Right ventricle myocardium inferior (tissue), 1 donor: ENCODE measurements at places on chromosomes 2 and 18.

DNA sequence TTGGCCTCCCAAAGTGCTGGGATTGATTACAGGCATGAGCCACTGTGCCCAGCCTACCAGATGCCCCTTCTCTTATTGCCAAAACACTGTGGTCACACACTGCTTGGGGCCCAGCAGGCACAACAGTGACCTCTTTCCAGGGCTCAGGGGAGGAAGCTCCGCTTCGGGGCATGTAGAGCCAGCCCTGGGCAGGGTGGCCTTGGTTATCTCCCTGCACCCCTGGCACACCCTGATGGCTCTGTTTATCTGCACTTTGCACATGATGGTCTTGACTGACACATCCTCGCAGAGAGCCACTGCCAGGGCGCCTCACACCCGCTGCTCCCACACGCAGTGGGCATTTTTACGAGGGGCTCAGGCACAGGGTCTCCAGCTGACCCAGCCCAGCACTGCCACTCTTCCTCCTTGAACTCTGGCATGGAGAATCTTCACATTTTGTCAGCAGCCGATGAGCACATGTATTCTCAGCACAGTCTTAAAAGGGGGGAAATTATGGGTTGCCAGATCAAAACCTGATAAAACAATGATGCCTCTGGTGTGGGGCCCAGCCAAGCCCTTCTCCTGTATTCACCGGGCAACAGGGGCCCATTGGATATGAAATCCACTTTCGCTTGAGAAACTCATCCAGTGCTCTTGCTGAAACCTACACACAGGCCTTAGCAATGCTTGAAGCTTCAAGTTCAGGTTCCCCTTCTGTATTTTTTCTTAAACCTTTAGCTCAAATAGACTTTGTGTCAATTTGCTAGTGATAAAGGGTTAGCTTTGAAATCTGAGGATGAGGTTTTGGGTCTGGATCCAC, 5.9 kb downstream of the GYPC start:
- no peak for DNase-seq

DNA sequence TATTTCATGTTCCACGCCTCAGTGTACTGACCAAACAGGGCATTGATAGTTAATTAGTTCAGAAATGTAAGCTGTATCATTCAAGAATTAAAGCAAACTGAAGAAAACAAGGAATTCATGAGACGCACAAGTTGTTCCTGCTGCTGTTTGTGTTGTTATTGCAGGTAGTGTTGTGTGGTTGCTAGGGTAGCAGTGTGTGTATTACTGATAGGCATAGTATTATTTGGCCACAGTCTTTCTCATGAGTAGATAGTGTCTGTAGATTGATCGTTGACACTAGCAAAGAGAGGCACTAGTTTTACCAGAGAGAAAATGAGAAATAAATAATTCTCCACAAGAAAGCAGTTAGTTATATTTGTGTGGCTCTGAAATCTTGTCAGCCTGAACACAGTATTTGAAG, 548.6 kb downstream of the LRP1B start:
- DNase-seq: no peak

GRCh38 chr2:229270551-229271410, at the start of gene PID1:
Gene PID1 (minus strand): TSS chr2:229271287. CDS start chr2:229271043, 244 bp downstream.
- DNase-seq: peak; percentile 78

DNA sequence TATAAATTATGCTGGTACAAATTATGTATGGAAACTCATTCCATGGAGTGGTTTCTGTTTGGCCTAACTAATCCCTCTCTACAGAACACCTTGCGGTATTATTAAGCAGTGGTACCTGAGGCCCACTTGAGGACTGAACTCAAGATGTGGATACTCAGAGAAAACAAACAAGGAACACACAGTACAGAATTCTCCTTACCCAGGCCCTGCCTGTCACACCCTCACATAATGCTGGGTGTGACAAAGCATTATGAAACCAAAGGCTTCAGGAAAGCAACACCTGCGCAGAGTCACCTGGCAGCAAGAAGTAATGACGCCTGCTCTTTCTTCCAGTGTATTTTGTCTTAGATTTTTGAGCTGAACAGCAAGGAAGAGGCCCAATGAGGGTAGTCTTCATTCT, 264.7 kb downstream of the PAX3 start:
- DNase-seq: no peak

DNA sequence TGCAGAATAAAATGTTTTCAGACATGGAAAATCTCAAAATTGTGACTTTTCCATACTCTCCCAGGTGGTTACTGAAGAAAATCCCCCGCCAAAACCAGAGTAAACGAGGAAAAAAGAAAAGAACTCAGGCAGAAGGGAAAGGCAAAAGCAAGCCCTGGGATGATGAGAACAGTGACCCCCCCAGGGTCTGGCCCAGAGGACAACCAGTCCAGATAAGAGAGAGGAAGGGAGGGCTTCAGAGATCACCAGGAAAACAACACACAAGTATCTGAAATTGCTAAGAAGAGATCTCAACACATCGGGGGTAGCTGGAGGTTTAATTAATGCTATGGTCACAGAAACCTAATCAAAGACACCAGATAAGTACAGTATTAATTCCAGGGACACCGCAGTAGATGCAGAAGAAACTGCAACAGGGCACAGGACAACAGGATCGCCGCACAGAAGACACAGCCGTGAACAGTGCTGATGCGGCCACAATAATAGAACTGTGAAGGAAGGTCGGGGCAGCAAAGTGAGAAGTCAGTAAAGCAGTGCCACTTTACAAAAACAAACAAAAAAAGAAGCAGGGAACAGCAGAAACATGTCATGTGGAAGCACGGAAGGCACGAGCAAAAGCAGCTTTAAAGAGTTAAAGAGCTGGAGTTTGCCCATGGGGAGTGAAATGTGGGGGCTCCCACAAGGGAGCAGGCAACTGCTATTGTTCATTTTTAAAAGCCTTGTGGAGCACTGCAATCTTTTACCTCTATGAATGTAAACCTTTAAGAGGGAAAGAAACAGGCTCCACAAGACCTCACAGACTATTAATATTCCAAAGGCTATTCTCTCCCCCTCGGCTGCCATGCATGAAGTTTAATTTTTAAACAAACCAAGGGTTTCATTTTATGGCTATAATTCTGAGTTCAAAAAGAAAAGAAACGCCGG, 28.4 kb downstream of the FAM168B start:
- no peak for DNase-seq
